Fibroblast of skin of abdomen (primary cell): ENCODE measurements at places on chromosomes 4 and X.
A peak's percentile ranks its signal among the peaks of the same experiment; 100 is the strongest.

DNA sequence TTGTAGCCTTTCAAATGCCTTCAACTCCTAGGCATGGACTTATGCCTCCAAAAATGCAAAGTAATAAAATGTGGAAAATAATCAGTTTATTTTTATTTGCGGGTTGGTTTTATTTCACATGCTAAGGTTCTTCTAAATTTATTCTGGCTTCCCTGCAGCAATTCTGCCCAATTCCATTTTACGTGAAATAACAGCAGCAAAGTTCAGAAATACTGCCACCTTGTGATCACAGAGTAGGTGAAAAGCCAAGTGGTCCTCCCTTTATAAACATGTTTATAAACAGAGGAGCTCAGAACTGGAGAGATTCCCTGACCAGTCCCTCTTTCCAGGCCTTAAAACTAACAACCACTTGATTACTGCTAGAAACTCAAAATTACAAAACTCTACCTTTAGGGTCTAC lies 14.7 kb upstream of the DCHS2 start:
- peak; percentile 23 for DNase-seq

- peak; percentile 9 for DNase-seq
Observed at GRCh38 chr4:24032371-24032989, 142.6 kb upstream of the PPARGC1A start.

DNA sequence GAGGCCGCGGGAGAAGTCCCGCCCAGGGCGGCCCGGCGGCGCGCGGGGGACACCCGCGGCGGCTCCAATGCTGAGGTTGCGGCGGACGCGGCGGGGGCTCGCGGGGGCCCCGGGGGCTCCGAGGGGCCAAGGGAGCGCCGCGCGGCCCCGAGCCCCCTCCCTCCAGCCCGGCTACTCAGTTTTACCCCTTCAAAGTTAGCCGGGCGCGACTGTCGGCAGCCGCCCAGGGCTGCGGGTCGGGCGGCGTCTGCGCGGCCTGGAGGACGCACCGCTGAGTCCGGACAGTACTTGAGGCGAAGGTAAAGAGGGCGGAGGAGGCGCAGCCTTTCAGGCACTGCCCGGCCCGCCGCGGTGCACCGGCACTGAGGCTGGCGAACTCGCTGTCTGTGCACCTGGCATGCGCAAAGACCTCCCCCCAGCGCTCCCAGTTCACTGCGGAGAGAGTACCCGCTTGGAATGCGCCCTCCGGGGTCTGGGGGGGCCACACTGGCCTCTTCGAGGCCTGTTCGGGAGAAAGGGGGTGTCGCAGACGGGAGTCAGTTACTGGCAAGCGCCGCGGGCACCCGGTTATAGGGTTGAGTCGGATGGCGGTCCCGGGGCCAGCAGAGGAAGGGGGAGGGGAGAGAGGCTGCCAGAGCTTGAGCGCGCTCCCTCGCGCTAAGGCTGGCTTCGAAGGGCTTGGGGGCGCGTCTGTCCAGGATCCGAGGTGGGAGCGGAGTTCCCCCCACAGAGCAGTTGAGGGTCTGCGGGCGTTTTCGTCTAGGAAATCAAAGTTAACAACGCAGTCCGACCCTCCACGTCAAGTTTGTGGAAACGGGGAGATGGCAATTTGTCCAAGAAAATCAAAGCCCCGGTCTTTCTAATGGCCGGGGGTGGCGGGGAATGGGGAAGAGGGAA lies 1.1 kb downstream of the PCDH19 start:
- DNase-seq: no peak

GRCh38 chr4:77618383-77619241 lies 13.0 kb downstream of the CXCL13 start:
- peak; percentile 66 for DNase-seq

DNA sequence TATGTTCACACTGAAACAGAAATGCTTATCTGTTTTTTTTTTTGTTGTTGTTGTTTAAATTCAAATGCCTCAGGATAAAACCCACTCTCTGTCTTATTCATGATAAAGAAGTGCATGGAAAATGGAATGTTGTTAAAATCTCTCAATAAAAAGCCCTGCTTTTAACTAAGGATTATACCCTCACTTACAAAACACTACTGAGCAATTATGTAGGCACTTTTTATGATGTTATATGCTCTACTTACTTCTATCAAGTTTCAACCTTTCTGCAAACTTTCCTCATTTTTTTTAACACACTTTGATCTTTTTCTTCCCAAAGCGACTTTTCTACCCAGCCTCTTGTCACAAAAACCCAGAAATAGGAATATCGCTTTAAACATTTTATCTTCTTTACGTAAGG lies 26.5 kb downstream of the SLIT2 start:
- DNase-seq: no peak

GRCh38 chrX:69493766-69494165 lies 10.4 kb upstream of the NALF2 start:
- DNase-seq: no peak

GRCh38 chr4:163251204-163251603 lies 81.2 kb downstream of the NPY1R start:
- DNase-seq: no peak

- no peak for DNase-seq
Observed at GRCh38 chrX:118595501-118596042, 100.0 kb downstream of the DOCK11 start.

GRCh38 chr4:34643476-34643875 lies 1600.8 kb downstream of the ARAP2 start:
- no peak for DNase-seq
